ENCODE measurements at places on chromosomes 6 and 20.

DNA sequence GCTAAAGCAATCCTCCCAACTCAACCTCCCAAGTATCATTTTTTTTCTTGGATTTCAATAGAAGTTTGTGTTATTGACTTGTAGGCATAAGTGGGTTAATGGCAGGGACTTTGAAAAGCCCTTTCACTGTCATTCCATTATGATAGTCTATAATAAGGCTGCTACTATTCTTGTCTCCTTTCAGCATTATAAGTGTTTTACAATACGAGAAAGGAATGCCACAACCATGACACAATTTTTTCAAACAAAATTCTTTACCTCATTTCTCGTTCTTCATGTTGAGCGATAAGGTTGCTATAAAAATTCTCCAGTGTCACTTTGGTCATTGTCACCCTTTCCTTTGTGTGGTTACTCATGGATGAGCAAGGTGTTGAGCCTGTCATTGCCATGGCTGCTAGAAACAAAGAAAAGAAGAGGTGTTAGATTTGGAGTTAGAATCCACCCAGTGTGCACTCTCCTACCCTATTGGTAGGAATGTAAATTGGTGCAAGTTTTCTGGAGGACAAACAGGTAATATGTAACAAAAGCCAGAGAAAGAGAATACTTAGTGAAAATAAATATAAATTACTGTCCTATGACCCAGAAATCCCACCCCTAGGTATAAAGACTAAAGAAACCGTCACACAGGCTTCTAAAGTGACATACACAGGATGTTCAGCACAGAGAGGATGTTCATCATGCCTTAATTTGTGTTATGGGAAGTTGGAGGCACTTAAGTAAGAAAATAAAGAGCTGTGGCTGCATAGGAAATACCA is 7.3 kb downstream of the STK38 start:
- DNase-seq = no peak

DNA sequence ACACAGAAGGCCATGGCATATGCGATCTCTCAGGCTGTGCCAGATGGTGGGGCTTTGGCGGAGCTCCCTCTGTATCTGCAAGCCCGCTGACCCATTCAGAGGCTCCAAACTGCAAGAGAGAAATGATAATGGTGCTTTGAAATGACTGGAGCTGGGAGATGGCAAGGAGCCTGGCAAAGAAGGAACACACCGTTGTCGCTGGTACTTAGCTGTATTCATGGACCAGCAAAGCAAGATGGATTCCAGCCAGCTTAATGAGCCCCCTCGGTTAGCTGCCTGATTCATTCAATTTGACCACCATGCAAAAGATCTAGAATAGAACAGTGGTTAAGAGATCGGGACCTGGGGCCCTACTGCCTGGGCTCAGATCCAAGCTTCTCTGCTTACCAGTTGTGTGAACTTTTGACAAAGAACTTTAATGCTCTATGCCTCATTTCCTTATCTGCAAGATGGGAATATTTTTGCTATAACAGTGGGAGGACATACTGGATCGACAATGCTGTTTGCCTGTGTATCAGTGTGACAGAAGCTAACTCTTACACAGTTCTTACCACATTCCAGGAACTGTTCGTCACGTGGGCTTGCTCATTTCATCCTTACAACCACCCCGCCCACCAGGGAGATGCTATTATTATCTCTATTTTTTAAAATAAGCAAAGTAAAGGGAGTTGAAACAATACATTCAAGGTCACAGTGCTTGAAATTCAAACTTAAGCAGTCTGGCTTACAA is 317.8 kb upstream of the SULF2 start:
- no peak for DNase-seq

DNA sequence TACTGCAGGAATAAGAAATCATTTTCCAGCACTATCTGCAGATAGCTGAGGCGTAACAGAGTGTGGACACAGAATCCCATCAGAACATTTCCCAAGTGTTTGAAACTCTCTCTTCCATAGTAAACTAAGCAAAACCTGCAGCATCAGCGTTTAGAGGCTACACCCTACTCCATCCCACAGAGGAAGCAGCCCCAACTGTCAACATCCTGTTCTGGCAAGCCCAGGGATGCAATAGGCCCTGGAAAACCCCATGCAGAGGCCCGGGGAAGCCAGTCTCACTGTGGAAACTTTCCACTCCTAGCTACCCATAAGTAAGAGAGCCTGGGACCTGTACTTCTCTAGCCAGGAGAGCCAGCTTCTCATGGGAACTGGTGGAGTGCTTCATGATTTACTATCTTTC is 129.4 kb downstream of the LY86 start:
- no peak for DNase-seq

DNA sequence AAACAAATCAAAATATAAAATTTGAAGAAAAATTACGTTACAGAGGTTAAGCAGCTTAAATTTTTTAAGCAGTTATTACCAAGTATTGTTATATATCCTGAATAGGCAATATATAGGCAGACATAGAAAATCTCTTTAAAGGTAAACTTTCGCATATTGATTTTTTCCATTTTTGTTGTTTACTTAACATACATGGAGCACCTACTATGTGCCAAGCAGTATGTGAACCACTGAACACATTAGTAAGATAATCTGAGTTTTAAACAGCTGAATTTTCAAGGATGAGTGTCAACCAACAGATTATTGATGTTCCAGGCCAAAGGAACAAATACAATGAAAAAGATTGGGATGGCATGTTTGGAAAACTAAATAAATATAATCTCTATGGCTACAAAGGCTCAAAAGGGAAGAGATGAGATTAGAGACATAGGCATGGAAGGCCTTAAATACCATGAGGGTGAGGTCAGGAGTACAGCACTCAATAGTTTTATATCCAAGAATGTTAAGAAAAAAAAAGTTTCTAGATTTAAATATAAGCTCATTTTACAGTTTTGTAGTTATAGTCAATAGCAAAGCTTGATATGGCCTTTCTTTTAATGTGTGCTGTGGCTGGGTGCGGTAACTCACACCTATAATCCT is 277.5 kb downstream of the PTPRK start:
- DNase-seq = no peak

- DNase-seq = no peak
These were observed 24.1 kb downstream of the FOXP4 start for GRCh38 chr6:41570259-41570615.

GRCh38 chr6:101404775-101405174 is 11.3 kb downstream of the GRIK2 start:
- DNase-seq = no peak

DNA sequence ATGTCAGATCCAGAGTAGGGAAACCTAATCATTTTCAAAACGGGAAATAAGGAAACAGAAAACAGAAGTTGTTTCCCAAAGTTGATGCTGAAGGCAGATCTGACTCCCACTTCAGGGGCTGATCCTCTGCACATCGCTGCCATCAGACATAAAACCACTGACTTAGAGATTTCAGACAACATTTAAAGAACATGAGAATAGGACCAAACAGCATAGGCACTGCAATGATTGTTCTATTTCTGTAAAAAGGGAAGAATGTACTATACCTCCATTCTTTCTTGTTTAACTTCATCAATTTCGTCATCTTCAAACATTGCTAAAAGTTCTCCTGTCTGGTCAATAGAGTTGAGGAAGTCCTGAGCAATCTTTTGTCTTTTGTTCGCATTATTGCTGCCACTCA is 324.7 kb upstream of the RUNX2 start:
- no peak for DNase-seq

DNA sequence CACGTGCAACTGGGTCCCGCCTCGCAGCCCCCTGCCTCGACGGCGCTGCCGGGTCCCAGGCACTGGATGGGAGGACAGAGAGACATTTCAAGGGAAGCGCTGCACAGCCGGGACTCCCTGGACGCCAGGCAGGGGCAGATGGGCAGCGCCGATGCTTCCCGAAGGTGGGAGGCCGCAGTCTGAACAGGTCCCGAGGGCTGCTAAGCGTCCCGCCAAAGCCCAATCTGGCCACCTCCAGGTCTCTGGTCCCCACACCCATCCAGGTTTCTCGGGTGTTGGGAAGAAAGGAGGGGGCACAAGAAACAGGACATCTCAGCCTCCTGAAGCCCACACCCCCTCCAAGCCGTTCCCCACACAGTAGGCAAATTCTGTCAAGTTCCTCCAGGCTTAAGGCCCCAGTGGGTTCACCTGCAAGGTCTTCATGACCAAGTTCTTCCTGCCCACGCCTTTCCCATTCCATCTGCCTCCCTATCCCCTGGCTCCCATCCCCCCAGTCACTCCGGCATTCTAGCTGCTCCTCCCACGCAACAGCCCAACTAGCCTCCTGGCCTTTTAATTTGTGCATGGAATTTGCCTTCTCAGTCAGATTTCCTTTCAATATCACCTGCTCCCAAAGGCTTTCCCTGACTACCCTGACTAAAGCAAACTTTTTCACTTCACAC is 5.4 kb upstream of the CPXM1 start:
- no peak for DNase-seq

GRCh38 chr6:3731700-3732099 is 19.8 kb downstream of the PXDC1 start:
- no peak for DNase-seq

DNA sequence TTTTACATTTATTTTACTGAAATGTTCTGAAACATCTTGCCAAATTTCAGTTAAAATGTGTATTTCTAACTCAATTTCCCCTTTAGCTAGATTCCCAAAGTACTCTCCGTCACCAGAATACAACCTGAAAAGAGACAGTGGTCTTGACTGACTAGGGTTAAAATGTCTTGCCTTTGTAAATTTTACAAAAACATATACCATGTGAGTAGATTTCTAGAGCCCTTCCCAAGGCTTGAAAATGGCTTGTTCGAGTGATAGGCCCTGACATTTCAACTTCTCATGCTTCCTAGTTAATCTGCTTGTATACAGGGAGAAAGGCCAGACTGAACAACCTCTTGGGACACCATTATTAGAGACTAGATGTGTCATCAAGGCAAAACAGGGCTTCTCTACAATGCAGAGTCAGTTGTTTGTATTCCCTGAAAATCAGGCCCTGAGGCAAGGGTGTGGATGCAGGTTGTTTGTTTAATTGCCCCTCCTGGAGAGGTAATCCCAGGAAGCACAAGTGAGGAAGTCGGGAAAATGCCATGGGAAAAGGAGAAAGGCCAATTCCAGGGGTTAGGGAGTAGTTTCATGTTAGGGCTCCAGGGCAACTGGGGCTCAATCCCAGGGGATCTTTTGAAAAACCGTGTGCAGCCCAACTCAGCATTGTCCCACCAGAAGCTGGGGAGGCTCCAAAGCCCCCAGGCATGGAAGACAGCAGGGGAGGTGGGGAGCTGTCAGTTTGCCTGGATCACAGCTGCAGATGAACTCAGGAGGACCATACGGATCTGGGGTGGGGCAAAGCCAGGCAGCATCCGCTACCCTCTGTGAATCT is 11.6 kb upstream of the TFB1M start:
- no peak for DNase-seq

- no peak for DNase-seq
These were observed 21.9 kb downstream of the SGK1 start for GRCh38 chr6:134295953-134296553.

GRCh38 chr6:15299430-15300131 is 53.7 kb downstream of the JARID2 start:
- DNase-seq = no peak

GRCh38 chr20:13121840-13122515 is 99.1 kb upstream of the ISM1 start:
- no peak for DNase-seq

DNA sequence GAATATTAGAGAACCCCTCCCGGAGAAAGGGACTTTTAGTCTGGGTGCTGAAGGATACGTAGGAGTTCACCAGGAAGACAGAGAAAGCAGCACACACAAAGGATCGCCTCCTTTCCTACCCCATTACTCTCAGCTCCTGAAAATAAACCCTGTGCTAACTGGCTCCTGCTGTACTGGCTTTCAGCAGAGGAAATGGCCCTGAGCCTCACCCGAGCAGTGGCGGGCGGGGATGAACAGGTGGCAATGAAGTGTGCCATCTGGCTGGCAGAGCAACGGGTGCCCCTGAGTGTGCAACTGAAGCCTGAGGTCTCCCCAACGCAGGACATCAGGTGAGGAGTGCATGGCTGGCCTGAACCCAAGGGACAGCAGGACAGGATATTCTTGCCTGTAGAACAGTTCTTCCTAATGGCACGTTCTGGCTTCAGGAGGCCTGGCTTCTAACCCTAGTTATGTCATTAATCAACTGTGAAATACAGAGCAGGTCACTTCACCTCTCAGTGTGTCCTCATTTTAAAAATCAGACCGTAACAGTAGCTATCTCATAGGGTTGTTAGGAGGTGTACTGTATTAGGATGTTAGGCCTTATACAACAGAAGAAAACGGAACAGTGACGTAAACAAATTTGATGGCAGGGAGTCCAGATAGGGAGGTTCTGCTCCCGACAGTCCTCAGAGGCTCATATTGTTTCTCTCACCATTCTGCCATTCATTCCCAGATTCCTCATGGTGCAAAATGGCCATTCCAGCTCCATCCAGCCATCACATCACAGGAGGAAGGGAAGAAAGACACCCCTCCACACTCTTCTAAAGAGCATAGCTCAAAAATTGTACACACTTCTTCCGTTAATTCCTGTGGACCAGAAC is 1.8 kb downstream of the RBCK1 start:
- no peak for DNase-seq

GRCh38 chr6:168045706-168046620 is 33.0 kb downstream of the FRMD1 start:
- no peak for DNase-seq

- DNase-seq = no peak
These were observed 42.2 kb downstream of the C6orf132 start for GRCh38 chr6:42100029-42100901.

DNA sequence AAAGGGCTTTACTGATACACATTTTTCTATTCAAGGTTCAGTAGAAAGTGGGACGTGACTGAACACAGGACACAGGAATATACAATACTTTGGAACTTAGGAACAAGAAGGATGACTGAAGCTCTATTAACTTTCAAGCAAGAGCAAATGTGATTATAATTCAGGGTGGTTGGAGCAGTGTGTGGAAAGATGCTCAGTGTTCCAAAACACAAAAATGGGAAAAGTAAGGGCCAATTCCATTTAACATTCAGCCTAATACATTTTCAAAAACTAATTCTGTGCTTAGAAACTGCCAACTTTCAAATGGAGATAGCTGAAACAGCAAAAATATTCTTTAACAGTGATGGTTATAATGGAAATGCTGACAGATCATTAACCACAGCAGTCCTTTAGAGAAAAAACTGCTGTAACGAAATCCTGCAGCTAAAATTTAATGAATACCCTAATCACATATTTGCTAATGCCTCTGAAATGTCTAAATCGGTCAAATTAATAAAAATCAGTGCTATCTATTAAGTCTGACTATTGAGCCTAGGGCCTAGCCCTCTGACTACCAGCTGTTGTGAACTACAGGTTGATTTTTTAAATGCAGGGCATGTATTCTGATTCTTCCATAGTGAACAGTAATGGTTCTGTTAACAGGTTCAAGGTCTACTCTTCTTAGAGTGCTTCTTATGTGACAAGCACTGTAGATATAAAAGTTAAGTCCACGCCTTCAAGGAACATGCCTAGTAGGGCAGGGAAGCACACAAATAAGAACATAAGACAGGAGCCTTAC is 45.9 kb downstream of the RARS2 start:
- DNase-seq = no peak

DNA sequence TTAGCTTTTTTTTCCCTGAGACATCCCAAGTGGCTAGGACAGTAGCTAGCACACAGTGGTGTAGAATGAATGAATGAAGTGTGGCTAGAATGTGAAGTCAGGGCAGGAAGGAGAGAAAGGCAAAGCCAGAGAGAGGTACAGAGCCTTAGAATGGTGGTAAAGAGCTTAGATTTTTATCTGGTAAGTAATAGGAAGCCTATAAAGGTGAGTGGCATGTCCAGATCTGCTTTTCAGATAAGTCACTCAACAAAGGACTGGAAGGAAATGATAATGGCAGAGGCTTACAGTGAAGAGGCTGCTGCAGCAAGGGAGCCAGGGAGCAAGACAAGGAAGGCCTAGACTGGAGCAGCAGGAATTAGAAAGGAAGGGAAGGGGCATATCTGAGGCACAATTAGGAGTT is 96.0 kb upstream of the PRDM1 start:
- no peak for DNase-seq

GRCh38 chr6:108838101-108838717 is 10.0 kb upstream of the ARMC2 start:
- peak; percentile 25 for DNase-seq
